CD4-positive, alpha-beta T cell treated with Interleukin-2 at 100 ng/mL for 4 hours (primary cell): ENCODE measurements at places on chromosomes 1 and 21.

DNA sequence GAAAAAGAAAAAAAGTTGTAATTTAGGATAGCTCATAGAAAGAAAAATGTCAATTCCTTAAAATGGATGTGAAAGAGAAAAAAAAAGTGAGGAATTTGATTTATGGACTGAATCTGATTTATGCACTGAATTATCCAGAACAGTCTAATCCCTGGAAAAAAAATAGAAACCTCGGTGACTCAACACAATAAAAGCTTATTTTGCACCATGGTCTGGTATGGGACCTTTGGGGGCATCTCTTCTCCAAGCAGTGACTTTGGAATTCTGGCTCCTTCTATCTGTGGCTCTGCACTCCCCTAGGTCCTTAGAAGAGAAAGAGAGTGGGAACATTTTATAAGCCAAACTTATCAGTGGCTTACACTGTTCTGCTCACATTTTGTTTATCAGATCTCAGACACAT is 471.7 kb upstream of the B3GALT2 start:
- no peak for DNase-seq

GRCh38 chr21:43343095-43343991 is 83.6 kb downstream of the SIK1 start:
- no peak for DNase-seq

- peak; percentile 58 for DNase-seq
These were observed 129.8 kb upstream of the SAMSN1 start for GRCh38 chr21:14675774-14676530.

DNA sequence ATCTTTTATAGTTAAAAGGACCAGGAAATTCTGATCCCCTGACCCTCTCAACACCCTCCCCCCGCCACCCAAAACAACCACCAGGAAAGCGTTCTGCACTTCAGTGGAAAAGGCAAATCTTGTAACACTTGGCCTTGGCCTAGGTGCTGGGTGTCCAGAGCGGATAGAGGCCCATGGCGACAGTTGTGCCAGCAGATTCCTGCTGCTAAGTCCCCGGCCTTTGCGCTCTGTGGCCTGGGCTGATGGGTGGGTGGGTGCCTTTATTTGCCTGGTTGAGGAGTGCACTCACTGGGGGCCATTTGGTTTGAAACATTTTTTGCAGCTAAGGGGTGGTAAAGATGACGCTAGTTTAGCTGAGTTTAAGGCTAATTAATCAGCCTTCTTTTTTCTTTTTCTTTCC is 127.9 kb upstream of the ERRFI1 start:
- no peak for DNase-seq

DNA sequence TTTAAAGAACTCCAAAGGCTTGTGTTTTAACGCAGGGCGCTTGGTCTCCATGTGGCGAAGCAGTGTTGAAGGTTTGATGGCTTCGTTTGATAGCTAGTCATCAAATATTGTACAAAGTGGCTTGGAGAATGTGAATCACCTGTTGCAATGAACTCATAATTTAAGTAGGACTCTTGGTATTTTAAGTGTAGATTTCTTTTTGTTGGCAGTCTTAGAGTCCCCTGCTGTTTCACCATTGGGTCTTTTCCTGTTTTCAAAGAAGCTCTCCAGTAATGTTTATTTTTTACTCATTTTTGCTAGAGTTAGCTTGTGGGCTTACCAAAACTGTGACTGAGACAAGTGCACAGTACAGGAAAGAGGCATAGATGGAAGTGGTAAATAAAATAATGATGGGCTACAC is 26.2 kb downstream of the RASAL2 start:
- DNase-seq: no peak

- no peak for DNase-seq
These were observed 7.0 kb downstream of the CLCN6 start for GRCh38 chr1:11813021-11813420.

DNA sequence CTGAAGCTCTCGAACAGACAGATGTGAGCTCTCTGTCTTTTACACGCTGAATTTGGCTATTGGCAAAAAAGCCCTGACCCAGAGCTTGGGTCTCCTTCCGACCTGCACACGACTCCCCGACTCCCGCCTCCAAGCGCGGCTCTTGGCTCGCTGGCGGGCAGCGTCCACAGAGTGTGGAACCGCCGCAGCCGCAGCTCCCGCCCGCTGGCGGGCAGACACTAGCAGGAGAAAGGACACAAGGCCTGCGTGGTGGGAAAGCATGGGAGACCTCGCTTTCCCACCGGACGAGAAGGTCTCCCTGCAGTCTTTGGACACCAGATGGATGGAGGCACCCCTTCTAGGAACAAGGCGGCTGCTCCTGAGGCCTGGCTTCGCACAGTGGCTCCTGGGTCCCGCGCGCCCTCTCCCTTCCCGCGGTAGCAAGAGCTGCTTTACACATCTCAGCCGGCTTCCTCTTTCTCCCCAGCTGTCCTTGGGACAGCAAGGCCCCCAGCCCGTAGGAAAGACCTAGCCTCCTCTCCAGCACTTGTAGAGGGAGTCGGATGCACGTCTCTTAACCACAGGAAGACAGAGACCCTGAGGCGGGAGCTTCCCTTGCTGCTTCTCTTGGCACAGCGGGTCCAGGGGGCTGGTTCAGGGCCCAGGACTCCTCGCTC is 92.1 kb downstream of the PRKAB2 start:
- no peak for DNase-seq

- no peak for DNase-seq
These were observed 38.2 kb downstream of the CACNA1S start for GRCh38 chr1:201074018-201074417.

DNA sequence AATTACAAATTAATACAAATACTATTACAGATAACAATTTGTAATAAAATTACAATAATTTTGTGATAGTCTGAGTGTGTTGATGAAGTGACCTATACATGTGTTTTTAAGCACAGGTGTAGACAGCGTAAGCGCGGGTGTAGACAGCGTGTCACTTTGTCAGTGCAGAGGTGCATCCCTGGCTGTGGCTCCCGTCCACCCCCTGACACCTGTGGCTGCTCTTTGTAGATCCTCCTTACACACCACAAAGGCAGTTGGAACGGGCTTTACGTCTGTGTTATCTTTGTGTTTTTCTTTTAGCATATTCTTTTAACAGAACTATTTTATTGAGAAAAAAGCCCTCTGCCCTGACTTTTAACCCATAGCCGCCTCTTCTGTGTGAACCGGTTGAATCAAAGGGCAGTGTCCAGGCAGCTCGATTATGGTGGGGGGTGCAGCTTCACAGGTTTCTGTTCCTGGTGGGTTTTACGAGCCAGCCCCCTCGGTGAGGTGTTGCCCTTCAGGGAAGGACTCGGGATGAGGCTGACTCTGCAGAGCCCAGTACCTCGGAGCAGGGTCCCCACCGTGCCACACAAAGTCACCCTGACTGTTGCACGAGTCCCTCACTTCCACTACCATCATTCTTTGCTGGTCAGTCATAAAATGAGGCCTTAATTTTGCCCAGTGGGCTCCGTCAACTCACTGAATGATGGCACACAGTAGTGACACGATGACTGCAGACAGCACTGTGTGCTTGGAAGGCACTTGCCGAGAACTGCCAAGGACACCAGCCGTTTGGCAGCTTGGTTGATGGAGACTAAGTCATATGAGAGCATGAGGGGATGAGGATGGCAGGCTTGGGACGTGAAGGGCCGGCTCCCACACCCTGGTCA is 86.4 kb upstream of the COL6A1 start:
- DNase-seq: no peak

DNA sequence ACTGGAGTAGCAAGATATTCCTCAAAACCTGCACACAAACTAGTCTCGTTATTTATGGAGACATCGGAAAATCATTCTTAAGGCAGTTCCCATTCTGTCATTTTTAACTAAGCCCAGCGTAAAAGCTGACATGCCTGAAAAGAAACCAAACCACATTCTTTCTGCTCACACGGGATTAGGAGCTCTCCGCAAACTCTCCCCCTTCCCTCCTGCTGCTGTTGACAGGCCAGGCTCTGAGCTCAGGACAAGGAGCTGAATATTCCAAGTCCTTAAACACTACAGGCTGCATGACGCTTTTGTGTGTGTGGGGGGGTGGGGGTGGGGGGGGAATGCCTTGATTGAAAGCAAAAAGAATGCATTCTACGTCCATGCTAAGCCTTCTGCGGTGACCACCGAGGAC is 5.2 kb downstream of the OLIG1 start:
- no peak for DNase-seq

- DNase-seq: no peak
These were observed 119.3 kb upstream of the ZC3H12A start for GRCh38 chr1:37354876-37355650.

DNA sequence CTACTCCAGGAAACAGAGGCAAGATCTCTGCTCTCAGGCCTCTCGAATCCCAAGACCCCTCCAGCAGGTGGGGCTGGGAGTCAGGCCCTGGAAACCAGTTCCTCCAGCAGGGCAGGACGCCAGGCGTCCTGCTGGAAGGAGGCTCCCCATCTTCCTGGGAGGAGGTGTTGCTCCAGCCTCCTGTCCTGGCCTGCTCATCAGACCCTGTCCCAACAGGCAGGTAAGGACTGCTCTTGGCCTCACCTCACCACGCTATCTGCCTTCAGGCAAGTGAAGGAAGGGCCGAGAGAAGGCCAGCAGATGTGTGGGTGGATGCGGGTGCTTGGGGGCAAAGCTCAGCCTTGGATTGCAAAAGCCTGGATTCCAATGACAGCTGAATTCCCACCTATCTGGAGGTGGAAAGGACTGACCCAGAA is 82.9 kb downstream of the SSBP3 start:
- no peak for DNase-seq

- no peak for DNase-seq
These were observed 2.9 kb downstream of the BTBD19 start for GRCh38 chr1:44811234-44811633.

DNA sequence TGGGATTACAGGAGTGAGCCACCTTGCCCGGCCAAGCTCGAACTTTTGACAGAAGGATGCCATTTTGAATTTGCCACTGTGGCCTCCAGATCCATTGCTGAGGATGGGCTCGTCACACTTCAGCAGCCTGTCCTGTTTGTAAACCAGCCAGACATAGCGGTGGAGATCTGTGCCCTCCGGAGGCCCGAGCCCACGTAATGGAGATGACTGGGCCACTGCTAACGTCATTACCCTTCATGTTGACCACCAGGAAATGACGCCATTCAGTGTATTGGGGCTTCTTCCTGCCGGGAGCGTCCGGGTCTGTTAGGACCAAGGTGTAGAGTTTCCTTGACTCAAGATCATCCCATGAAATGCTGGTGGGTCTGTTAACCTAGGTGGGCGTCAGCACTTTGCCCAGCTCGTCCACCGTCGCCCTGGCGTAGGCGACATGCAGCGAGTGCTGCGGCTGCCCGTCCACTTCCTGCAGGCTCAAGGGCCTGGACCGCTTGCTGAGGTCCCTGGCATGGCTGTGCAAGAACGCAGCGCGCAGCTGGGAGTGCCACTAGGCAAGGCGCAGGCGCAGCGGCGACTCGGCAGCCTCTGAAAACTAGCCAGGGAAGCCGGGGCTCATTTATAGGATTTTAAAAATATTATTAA is 40.8 kb downstream of the PTPRC start:
- DNase-seq: peak; percentile 50

- DNase-seq: no peak
These were observed 13.6 kb downstream of the RIPK4 start for GRCh38 chr21:41753006-41753898.

DNA sequence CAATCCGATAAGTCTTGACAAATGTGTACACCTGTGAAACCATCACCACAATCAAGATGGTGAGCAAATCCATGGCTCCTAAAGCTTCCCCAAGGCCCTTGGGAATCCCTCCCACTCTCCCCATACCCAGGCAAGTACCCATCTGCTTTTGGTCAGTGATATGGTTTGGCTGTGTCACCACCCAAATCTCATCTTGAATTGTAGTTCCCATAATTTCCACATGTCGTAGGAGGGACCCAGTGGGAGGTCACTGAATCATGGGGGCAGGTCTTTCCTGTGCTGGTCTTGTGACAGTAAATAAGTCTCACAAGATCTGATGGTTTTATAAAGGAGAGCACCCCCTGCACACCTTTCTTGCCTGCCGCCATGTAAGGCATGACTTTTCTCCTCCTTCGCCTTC is 14.6 kb upstream of the GUCA2B start:
- DNase-seq: no peak

DNA sequence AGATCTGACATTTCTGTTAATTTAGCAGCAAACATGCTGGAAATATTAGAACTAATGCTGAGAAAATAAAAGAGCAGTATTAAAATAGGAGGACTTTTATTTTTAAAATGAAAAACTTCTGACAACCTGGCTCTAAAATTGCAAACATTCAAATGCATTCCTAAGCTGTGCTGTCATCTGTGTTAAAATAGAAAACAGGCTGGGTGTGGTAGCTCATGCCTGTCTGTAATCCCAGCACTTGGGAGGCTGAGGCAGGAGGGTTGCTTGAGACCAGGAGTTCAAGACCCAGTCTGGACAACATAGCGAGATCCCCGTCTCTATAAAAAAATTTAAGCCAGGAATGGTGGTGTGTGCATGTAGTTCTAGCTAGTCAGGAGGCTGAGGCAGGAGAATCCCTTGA is 44.6 kb downstream of the MIGA1 start:
- no peak for DNase-seq

DNA sequence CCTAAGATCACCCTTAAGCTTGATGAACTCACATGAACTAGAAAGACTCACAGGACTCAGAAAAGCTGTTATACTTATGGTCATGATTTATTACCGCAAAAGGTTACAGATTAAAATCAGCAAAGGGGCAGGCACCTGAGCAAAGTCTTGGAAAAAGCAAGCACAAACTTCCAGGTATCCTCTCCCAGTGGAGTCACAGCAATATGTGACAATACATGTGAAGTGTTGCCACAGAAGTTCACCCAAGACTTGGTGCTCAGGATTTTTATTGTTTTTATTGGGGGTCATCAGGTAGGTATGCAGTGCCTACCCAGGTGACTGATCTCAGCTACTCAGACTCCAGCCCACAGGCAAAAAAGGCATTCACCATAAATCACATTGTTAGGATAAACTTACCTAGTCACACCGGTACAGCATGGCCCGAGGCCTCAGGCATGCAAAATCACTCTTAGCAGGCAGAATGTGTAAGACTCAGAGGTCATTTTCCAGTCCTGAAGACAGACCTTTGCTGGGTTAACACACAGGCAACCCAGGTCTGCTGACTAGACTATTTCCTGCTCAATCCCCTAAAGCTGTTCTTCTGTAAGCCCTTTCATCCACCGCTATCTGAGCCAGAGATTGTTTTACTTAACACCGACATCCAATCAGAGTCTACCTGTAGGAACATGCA is 55.6 kb downstream of the SSX2IP start:
- DNase-seq: no peak

- DNase-seq: no peak
These were observed 12.6 kb downstream of the FHAD1 start for GRCh38 chr1:15259622-15260007.
